Stimulated activated naive CD4-positive, alpha-beta T cell treated with Interleukin-2 at 50 U/mL for 16 hours (primary cell): ENCODE measurements at places on chromosomes 1 and 21.

GRCh38 chr21:43859747-43860214 lies 5.2 kb upstream of the AGPAT3 start:
- no peak for DNase-seq

GRCh38 chr1:44168520-44169098 lies 27.2 kb upstream of the KLF18 start:
- no peak for DNase-seq

GRCh38 chr1:153877112-153877511 lies 45.7 kb downstream of the GATAD2B start:
- no peak for DNase-seq

- no peak for DNase-seq
Observed at GRCh38 chr1:168285521-168285790, 4.8 kb downstream of the TBX19 start.

- DNase-seq, result no peak
Observed at GRCh38 chr1:113998361-113998760, 19.1 kb downstream of the OLFML3 start.

- DNase-seq, result no peak
Observed at GRCh38 chr1:17516303-17517214, 22.9 kb upstream of the ARHGEF10L start.

DNA sequence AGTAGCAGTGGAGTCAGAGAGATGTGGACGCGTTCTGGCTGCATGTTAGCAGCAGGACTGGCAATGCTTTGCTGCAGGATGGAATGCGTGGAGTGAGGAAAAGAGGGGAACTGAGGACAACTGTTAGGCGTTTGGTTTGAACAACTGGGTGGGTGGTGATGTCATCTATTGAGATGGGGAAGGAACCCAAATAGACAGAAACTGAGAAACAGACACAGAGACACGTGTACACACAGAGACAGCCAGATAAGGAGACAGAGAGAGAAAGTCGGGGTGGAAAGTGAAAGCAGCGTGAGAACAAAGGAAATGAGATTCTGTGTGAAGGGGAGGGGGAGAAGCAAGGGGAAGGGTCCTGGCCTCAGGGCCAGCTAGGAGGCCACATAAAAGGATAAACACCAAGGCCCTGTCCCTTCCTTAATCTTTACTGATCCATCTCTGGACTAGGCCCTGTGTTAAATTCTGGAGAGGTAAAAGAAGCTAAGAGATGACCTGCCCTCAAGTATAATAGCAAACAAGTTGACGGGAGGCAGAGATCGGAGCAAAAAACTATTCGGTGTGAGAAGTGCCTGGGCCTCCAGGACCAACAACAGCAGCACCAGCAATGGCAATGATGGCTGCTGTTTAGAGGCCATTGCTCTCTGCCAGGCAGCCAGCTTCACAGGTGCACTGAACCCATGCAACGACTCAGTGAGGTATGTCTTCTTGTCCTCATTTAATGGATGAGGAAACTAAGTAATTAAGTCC lies 31.6 kb downstream of the VWA5B1 start:
- no peak for DNase-seq

GRCh38 chr1:12435639-12436344 lies 182.2 kb downstream of the DHRS3 start:
- DNase-seq, result peak; percentile 45

- no peak for DNase-seq
Observed at GRCh38 chr1:51756290-51756689, 122.2 kb downstream of the NRDC start.

- no peak for DNase-seq
Observed at GRCh38 chr1:69436151-69436550, 131.6 kb upstream of the LRRC7 start.

DNA sequence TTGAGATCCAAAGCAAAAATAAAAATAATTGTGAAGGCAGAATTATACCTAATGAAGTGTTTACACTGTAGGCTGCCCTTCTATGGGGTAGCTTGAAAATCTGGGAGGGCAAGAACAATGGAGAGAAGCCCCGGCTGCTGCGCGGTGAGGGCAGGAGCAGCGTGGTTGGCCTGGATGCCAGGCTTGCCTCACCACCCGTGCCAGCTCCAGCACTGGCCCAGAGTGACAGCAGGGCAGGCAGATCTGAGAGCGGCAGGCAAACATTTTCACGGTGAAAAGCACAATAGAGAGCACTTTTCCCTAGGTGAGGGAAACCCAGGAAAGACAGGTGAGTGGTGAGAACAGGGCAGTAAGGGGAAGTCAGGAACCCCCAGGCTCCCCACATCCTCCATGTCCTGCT lies 1.4 kb downstream of the PROK1 start:
- no peak for DNase-seq

DNA sequence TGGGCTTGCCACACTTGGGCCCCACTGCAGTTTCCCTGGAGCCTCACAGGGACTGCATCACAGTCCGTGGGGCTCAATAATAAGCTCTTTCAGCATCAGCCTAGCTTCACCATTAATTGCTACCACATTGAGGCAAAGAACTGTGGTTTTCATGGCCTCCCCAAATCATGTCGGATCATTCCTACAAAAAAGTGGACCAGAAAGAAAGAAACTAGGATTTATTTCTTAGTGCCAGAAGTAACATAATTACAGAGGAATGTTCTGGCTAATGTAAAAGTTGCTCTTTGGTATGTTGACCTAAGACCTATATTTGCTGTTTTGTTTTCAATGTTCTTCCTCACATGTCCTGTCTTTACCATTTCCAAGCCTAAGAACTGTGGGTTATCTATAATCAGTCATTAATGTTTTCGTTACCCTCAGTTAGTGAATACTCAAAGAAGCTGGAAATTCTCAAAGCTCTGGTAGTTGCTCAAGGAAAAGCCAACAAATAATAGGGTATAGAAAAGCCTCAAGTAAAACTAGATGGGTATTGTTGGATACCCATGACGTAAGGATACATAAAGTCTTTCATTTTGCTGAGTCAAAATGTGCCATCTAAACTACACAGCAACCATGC lies 173.9 kb downstream of the LTN1 start:
- no peak for DNase-seq

GRCh38 chr1:26066857-26067256 lies 573 bp downstream of the TRIM63 start:
- no peak for DNase-seq

GRCh38 chr1:161139766-161140165 lies 7.3 kb upstream of the DEDD start:
- DNase-seq, result no peak

DNA sequence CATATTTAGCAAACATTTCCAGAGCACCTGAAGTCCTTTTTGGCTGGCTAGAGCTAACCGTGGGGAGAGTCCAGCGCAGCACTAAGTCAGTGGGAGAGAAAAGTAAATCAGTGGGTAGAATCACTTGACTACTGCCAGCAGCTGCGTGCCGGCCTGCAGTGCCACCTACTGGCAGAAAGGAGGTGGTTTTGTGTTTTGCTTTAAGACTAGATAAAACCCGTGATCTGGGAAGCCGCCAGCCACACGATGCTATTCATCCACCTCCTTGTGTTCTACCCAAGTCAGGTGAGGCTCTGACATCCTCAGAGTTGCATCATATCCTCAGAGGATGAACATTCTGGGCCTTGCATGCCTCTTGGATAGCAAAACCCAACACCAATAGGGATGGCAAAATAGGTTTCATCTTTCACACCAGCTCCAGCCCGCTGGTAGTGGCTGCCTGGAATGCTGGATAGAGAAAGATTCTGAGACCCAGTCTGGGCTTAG lies 14.1 kb upstream of the HEYL start:
- peak; percentile 68 for DNase-seq

- DNase-seq, result no peak
Observed at GRCh38 chr1:201537891-201538611, 876 bp upstream of the NAV1 start.

DNA sequence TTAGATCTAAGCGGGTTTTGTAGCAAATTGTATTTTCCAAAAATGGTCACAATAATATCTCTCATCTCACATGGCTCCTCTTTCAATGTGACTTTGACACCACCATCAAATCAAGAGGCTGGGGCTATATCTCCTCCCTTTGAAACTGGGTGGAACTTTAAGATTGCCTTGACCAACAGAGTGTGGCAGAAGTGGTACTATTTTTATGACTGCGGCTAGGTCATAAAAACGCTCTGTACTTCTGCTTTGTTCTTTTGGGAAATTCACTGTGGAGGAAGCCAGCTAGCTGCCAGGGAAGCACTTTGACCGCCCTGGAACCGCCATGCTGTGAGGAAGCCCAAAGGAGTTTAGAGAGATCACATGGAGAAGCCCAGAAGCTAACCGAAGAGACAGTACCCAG lies 50.7 kb upstream of the ACOT11 start:
- DNase-seq, result no peak

DNA sequence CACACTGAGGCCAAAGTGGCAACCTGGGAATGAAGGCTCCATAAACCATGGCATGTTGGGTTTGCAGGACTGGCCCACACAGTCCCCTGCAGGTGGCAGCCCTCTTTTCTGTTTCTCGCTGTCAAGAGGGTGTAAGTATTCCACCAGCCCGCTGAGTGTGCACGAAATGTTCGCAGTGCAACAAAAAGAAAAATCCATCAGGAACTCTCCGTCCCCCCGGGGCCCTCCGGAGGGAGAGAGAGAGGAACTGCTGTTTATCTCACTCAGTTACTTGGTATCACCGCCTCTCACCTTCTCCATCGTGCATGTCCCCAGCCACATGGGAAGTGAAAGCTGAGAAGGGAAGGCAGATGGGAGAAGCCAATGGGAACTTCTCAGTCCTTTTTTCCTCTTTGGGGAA lies 38.3 kb downstream of the NCF2 start:
- DNase-seq, result no peak

- no peak for DNase-seq
Observed at GRCh38 chr1:59769736-59770095, 45.0 kb upstream of the HOOK1 start.

DNA sequence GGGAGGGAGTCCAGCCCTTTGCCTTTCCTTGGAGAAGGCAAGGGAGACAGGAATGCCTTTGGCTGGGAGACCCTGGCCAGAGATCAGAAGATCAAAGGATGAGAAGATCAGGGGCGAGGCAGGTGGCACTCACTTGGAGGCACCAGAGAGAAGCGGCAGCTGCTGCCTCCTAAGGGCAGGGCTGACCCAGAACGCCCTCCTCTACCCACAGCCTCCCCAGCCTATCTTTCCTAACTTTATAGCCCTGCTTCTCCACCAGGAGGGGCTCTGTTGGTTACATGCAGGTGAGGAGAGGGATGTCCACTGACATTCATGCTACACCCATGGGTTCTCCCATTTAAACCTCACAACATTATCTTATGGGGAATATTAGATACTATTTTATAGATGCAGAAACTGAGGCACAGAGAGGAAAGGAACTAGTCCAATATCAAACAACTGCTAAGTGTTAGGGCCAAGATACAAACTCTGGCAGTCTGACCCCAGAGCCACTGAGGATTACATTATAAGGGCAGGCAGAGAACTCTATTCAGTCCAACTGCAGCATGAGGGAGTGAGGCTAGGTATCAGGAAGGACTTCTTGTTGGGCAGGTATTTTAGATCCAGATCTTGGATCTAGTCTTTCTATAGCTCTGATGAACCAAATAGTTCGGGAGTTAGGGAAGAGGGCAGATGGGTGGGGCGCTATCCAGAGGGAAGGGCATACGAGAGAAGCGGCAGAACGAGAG lies 19.9 kb downstream of the LGR6 start:
- no peak for DNase-seq

DNA sequence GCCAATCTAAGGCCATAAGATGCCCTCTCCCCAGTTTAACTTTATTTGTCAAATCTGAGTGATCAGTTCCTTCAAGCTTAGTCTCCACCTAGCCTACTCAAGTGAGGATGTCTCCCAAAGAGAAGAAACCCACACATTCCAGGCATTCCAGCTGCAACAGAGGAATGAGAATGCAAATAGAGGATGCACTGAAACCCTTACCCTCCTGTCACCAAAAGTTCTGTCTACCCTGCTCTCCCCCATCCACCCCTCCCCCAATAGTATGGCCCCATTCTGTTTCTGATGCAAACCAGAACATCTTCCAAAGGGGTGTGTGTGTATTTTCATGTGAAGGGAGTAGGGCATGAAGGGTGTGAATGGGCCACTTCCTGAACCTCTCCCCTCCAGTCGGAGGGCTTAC lies 3.0 kb downstream of the DUSP23 start:
- DNase-seq, result no peak

DNA sequence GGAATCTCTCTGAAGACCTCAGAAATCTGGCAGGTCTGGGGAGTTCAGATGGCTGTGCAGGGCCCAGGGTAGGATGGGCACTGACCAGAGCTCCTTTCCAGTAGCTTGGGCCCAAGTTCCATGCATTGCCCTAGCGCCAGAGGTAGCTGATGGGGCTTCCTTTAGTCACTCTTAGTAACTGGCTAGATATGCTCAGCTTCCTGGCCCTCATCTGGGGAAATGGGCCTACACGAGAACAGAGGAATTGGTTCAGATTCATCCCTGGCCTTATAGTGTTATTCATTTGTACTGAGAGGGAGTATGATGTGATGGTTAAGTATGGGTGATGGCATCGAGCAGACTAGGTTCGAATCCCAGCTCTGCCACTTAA lies 15.5 kb upstream of the PSMB2 start:
- no peak for DNase-seq

DNA sequence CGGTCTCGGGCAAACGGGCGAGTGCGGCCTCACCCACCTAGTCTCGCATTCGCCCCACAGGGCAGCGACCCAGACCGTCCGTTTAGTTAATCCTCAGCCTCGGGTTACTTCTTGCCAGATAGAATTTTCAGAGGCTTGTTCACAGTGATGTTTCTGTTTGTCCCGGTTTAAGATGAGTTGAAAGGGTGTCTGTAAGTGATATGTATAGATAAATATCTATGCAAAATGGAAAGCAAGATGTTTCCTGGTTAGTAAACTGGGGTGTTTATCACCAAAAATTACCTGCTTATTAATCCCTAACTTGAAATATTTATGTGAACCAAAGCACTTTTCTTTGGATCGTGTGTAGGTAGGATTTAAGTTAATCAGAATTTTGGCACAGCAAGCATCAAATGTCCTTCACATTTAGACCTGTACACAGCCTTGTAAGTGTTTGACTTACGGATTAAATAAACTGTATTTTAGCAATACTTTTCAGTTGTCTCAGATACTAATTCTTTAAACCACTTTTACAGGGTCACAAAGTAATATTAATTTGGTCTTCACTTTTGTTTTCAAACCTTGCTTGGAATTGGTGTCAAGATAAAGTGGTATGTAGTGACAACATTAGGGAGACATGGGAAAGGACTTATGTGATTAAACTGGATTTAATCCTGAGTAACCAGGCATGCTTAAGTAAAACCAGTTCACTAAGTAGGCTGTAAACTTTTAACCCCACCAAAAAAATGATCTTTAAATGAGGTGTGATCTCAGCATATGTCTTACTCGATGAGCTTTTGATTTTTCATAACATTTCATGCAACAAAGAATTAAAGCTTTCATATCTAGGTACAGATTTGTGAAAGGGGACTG lies 914 bp downstream of the ZNF326 start:
- DNase-seq, result no peak

- DNase-seq, result no peak
Observed at GRCh38 chr1:187383366-187383765, 554.6 kb downstream of the PLA2G4A start.

- DNase-seq, result no peak
Observed at GRCh38 chr1:222042120-222042519, 300.2 kb upstream of the DUSP10 start.

DNA sequence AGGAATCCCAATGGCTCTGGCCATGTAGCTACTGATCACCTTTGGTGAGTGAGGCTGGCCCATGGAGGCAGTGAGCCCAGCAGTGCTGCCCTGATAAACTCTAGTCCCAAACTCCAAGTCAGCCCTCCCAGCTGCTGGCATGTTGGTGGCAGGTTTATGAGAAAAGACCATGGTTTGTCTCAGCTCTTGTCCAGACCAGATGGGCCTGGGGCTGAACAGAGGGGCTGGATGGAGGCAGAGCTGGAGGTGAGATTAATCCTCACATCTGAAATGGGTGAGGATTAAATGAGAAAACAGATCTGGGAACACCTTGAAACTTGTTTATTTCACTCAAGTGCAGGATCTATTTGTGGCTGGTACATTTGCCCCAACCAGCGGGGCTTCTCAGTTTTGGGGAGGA lies 3.2 kb downstream of the TMEM269 start:
- DNase-seq, result no peak
